ENCODE measurements at places on chromosomes 2 and 18.

GRCh38 chr2:156279446-156280150 lies 52.9 kb downstream of the NR4A2 start:
- no peak for DNase-seq

DNA sequence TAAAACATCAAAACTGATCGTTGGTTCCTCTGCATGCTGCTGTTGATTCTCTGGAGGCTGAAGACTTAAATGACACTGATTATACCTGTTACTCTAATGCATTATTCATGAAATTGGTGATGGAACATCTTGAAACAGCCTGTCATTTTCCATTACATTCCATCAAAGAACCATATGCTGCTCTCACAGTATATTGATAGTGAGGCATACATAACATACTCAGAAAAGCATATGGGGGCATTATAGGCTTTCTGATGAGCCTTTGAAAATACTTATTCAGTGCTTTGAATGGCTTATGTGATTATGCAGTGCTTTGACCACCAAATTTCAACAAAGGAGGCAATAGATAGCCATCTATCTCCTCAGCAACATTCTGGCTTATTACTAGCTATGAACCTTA lies 392.1 kb downstream of the CDH19 start:
- DNase-seq: no peak

- no peak for DNase-seq
Observed at GRCh38 chr2:96092573-96092877, 23.8 kb downstream of the ADRA2B start.

GRCh38 chr2:232421189-232421785 lies 14.6 kb downstream of the ALPG start:
- DNase-seq: no peak

- no peak for DNase-seq
Observed at GRCh38 chr2:232139171-232139594, 177.7 kb downstream of the DIS3L2 start.

- no peak for DNase-seq
Observed at GRCh38 chr2:81650048-81650971, 1345.8 kb upstream of the LRRTM1 start.

DNA sequence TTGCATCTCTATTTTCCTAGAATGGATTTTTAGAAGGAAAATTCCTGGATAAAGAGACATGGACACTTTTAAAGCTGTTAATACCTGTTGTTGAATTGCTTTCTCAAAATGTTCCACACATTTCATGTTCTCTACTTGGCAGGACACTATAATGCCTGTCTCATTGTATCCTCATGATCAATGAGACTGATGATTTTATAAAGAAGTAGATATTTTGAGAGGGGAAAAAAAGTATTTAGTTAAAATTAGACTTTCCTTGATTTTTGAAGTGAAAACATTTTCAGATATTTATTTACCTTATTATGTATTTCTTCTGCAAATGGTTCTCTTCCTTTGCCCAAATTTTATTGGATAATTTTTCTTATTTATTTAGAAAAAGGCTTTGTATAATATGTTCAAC lies 242.5 kb downstream of the MYCN start:
- no peak for DNase-seq

GRCh38 chr2:158546412-158547144 lies 89.8 kb downstream of the PKP4 start:
- DNase-seq: no peak

GRCh38 chr2:37119157-37119556 lies 34.8 kb downstream of the GPATCH11 start:
- no peak for DNase-seq

DNA sequence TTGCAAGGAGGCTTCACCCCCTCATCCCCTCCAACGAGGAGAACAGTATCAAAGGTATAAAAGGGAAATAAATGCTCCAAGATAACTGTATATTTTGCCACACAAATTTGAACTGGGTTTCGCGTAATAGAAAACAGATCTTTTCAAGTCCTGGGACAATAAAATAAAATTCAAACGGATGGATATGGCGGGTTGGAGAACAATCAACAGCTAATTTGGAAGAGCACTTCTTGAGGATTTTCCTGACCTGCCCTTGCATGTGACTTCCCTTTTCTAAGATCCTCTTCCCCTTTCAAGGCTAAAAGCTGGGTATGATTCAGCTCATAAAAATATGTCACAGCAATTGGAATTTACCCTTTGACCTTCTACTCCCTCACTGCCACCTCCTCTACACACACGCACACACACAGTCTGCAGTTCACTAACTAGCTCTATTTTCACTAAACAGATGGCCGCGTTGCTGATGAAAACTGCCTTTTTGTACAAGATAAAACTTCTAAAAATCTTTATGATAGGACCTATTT lies 386.9 kb downstream of the FIGN start:
- no peak for DNase-seq

- DNase-seq: no peak
Observed at GRCh38 chr18:58545338-58546296, 83.3 kb downstream of the ALPK2 start.

- DNase-seq: no peak
Observed at GRCh38 chr2:74424995-74425406, 3.5 kb downstream of the WDR54 start.

DNA sequence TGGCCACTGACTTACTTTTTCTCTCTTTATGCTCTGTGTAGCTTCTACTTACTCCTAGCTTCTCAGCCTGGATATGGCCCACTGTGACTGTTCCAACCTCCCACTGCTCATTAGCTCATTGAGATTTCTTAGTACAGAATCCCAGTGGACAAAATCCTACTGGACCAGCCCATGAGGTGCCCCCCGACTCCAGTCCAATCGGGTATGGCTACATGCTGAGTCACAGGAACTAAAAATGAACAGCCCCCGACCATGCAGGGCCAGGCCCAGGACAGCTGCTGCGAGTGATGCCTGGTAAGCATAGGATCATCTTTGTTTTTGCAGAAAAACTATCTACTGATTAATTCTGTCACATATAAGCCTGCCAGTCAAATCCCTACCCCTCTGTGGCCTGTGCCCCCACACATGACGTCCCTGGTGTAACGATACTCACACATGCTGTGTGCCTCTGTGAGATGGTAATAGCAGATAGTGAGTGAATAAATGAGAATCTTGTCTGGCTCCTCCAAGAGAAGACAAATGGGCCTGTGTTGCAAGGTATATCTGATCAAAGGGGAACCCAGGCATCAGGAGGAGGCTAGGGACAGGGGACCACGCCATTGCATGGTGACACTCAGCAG lies 85.9 kb upstream of the KLF7 start:
- DNase-seq: no peak

DNA sequence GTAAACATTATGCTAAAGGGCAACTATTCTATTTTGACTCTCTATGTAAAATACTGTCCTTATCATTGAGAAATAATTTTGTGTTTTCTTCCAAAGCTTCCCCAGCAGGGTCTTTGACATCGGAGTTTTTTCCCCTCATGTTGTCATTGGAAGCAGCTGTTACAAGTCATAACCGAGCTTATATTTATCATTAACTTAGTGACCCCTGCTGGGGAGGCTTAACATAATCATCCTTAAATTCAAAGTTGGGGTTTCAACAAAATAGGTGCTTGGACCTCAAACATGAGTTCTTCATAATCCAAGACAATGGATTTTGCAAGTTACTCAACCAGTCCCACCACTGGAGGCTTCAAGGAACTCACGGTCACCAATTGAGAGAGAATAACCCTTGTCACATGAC lies 330.9 kb downstream of the DCC start:
- DNase-seq: peak; percentile 10

DNA sequence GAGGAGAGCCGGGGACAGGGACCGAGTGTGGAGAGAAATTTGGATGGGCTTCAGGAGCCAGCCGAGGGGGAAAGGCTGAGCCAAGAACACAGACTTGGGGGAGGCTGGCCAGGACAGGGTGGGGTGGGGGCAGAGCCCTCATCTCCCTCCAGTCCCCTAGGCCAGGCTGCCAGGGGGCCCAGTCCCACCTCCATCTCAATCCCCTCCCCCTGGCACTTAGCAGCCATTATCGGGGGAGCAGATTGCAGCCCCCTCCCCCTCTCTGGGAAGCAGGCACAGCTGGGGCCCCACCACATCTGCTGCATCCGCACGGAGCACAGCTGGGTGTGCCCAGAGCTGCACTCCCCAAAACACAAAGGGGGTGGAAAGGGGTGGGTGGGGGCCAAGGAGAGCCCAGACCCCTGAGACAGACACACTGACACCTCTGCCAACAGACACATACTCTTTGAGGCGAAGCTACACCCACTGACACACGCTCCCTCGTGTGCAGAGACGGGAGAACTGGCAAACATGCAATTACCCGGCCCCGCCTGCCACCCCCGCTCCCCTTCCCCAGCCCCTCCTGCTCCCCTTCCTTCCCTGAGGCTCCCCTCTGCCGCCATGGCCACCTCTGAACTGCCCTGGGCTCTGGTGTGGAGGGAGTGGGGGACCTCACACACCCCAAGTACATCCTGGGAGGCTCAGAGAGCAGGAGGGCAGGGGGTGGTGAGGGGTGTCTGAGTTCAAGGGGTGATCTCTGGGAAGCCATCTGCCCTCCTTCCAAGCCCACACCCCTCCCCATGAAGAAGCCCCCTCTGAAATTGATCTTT lies 5.1 kb upstream of the ASIC4 start:
- DNase-seq: no peak

- no peak for DNase-seq
Observed at GRCh38 chr2:238420442-238420841, 6.3 kb upstream of the ASB1 start.

DNA sequence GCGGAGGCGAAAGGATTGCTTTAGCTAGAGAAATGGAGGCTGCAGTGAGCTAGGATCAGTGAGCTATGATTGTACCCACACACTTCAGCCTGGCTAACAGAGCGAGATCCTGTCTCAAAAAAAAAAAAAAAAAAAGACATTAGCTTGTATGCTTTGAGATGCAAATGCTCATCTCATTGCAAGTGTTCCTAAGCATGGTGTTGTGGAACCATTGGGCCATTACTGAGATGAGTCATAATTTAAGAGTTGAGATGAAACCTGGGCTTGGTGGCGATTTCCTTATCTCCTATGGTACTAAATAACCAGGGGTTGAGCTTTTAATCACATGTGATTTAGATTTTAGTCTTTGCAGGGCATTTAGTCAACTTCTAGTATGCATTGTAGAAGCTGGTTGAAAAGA lies 2.2 kb downstream of the PLEKHA3 start:
- DNase-seq: no peak

DNA sequence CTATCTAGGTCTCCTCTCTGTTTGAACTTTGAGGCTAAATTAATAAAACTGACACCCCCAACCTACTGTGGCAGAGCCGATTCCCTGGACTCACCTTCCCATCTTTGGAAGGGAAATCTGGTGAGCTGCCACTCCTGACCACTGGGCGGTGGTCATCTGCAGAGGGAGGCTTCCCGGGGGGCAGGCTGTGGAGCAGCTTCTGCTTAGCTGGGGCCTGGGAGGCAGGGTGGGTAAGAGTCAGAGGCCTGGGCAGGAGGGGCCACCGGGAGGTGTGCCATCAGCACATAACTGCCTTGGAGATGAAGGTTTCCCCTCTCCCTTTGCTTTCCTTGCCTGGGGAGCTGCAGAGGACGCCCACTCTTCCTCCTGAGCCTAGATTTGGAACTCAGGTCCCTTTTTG lies 2.3 kb upstream of the NPPC start:
- DNase-seq: no peak

GRCh38 chr2:152558158-152558984 lies 158.9 kb downstream of the PRPF40A start:
- DNase-seq: peak; percentile 59

DNA sequence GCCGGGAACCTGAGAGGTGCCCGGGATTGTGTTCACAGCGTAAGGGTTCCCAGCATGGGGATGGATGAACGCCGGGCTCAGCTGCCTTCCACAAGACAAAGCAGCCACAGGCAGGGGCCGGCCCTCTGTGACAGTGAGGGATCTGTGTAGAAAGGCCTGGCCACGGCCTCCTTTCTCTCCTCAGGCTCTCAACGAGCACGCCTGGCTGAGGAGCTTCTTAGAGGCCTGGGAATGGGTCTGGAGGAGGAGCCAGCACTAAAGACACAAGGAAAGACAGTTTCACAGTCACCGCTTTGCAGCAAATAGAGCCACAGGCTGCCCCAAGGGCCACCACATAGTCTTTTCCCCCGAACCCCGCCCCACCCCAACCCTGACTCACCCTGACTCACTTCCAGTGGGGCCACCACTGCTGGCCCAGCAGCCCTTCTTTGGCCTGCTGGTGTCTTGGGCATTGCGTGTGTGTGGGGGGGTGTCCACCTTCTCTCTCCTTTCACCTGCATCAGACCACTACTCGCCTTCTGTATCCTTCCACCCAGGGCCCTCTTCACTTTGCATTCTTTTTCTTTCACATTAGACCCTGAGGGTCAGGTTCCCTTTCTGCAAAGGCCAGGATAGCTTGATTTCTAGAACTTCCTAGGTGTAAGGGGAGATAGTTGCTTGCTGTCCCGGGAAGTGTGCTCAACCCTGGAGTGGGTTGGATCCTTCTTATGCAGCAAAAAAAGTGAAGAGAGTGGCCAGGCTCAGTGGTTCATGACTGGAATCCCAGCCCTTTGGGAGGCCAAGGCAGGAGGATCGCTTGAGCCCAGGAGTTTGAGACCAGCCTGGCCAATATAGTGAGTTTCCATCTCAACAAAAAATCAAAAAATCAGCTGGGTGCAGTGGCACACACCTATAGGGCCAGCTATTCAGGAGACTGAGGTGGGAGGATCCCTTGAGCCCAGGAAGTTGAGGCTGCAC lies 19.3 kb upstream of the HPCAL1 start:
- DNase-seq: no peak

- DNase-seq: no peak
Observed at GRCh38 chr2:233857511-233858141, 3.3 kb upstream of the HJURP start.

DNA sequence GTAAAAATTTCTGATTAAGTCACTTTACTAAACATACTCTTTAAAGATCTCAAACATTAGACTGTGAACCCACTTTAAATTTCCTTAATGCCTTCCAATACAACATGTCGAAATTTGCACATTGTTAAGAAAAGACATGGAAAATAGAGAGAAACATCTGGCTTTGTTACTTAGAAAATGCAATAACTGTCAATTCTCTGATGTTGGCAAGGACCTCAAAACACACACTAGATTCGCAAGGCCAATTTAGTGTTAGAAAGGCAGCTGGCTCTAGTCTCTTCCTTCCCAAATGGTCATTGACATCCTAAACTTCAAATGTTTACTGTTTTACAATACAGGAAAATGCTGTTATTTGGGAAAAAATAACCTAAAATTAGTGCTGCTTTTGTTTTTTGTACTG lies 110.6 kb downstream of the UPP2 start:
- no peak for DNase-seq

DNA sequence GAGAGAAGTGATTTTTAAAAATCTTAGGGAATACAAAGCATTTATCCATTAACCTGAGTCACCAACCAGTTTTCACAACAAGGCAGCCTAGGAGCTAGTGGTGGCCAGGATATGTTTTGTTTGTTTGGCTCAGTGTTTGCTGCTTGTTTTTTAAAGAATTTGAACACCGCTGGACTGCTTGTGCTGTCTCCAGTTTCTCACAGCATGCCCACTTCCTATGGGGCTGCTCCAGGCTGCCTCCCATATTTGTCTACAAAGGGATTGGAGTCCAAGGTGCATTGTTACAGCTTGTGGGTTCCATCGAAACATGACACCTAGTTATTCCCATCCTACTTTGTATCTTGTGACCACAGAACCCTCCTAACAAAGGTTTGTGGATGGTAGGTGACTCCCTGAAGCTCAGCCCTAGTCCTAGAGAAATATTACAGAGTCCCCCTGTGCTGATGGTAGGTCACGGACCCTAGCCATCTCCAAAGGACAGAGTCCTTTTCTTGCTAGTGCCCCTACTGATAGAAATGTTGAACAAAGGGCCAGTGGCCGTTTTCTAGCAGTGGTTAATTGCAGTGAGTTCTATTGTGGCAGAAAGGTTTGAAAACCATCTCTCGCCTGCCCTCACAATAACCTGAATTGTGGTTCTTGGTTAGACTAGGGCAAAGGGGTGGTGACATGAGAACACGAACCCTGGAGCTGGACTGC lies 23.2 kb downstream of the GPR39 start:
- no peak for DNase-seq

Data from hippocampal formation (tissue), 2 donors.